ENCODE measurements at places on chromosomes 5 and 9.

DNA sequence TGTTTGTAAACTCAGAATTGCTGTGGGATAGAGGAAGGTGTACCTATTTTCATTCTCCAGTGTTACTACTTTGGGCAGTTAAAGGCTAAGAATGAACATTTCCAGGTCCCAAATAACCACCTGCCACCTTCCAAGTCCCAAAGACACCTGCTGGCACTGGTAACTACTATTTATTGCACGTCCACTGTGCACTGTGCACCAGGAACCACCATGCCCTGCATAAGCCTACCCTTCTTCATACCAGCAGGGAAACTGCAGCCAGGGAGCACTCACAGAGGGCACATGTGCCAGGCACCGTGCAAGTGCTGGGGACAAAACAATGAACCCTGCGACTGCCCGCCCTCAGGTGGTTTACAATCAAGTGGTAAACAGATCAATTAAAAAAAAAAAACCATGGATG, 34.9 kb downstream of the RAPGEF1 start:
- no peak for DNase-seq

DNA sequence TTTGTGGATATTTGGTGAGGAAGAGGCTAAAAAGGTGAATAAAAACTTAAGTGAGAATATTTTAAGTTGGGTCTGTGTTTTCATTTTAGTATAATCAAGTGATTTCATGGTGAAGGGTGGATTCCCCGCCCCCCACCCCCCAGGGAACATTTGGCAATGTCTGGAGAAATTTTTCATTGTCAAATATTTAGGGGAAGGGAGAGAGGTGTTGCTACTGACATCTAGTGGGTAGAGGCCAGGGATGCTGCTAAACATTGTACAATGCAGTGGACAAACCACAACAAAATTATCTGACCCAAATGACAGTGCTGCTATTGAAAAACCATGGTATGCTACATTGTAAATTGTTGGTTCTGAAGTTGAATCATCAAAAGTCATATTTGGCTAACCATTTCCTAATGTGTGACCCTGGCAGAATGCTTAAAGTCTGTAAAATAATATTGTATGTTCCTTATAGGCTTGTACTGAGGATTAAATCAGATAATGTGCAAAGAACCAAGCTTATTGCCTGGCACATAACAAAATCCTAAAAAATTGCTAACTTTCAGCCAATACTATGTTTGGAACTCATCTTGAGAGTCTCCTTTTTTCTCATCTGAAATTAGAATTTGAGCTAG, 5.6 kb downstream of the C5orf24 start:
- no peak for DNase-seq

DNA sequence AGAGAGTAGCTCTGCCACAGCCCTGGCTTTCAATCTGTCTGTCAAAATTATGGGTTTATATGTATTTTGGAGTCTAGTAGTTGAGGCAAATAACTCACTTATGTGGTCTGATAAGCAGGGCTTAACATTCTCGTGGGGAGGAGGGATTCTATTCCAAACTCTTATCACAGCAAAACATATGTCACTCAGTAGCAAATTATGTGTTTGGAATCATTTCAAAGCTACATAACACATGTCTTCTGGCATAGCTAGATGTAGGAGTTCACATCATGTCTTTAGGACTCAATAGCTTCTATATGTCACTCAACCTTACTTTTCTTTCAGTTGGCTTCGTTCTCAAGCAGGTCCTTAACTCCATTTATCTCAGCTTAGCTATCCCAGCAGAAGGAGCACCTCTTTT, 144.5 kb upstream of the SEMA6A start:
- no peak for DNase-seq

GRCh38 chr5:138632900-138633489, 57.8 kb upstream of the HSPA9 start:
- DNase-seq, result peak; percentile 56

DNA sequence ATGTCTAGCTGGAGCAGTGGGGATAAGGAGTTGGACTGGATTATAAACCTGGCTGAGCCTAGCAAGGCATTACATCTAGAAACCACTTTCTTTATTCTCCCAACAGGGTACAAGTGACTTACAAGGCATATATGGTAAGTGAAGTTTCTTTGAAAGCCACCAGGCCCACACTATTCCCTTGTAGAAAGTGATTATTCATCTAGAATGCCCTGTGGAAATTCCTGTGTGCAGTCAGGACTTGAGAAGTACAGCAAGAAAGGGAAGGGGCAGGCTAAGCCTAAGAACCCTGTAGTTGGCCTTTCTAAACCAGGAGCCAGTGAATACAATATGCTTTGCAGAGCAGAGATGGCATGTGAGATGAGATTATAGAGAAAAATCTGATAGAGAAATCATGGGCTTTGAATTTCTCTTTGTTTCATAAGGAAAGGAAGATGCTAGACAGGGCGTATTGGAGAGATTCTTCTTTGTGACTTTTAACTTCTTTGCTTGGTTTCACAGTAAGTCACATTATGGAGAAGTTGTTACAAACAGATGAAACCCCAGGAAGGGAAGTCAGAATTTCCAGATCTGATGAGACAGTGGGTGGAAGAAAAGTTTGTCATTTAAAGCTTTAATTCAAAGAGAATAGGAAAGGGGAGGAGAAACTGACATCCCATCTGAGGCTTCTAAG, 321.7 kb downstream of the NDUFS4 start:
- DNase-seq, result no peak

GRCh38 chr5:167634432-167634831, 657.0 kb upstream of the WWC1 start:
- no peak for DNase-seq

DNA sequence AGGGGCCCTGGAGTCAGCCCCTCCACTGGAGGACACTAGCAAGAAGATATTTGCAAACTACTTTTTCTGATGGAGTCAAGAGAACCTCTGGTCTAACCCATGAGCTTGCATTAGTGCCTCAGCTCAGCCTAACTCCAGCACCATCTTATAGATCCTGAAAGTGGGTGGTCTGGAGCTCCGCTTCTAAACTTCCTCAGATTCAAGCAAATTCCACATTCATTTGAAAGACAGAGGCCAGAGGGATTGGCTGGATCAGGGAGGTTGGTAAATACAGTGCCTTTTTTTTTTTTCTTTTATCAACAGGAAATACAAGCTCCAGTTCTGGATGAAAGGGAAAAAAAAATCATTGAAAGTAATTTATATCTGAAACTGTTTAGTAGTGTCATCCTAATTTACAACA, 99.9 kb downstream of the ENC1 start:
- no peak for DNase-seq

- DNase-seq, result peak; percentile 12
These were observed 218.3 kb upstream of the GLRA1 start for GRCh38 chr5:152142840-152143469.

- no peak for DNase-seq
These were observed 10.4 kb downstream of the SMIM3 start for GRCh38 chr5:150788977-150789376.

DNA sequence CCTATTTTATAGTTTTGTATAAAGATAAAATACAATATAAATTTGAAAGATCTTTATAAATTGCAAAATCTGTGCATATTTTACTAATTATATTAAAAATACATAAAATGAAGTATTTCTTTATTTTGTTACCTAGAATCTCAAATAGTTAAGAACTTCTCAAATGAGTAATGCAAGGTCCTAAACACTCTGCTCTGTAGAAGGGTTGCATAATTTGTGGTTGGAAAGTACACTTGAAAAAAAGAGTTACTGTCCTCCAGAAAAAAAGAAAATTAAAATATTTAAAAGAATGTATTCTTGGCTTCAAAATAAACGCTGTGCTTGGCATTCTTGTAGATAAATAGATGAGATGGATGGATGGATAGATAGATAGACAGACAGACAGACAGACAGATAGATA, 428.8 kb upstream of the CDH6 start:
- DNase-seq, result no peak

DNA sequence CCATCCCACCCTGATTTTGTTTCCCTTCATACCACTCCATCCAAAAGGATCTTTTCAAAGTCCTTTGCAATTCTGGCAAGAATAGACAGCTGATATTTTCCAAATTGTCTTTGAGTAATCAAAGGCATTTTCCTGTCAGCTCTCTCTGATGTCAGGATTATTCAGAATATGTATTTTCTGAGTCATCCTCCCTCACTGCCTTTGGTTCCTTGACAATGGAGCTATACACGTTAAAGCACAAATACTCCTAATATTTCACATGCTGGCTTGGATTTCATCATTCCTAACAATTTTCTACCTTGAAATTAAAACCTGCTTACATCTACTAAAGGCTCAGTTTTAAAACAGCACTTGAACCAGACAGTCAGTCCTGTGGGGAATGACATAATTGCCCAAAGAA, 379.4 kb downstream of the GADD45G start:
- no peak for DNase-seq

DNA sequence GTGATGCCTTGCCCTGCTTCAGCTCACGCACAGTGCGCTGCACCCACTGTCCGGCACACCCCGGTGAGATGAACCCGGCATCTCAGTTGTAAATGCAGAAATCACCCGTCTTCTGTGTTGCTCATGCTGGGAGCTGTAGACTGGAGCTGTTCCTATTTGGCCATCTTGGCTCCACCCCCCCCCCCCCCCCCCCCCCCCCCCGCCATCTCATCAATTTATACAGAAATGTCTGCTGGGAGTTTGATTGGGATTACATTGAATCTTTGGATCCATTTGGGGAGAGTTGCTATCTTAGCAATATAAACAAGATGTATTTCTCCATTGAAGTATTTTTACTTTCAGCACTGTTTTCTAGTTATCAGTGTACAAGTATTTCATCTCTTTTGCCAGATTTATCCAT, 55.2 kb downstream of the RIC1 start:
- no peak for DNase-seq

DNA sequence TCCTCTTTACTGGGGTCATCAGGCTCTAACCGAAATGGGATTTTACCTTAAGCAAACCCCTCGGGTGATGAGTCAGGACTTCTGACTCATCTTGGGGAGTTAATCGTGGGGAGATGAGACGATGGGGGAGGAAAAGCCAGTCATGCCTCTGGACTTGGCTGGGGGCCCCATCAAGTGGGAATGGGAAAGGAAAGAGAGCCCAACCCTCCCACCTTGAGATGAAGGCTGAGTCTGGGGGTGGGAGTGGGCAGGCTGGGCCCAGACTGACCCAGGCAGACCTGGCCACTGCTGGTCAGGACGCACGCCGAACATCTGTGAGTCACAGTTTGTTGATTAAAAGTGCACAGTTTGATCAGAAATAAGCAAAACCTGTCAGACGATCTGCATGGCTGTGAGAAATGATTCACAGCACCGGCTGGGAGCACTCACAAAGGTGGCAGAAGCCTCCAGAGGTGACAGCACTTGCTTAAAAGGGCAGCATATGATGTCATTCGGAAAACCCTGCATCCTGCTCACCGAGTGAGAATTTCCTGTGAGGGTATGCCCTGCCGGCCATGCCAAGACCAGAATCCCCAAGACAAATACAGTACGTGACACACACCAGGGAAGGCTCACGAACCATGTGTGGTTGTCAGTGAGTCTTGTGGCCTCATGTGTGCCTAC, 50.0 kb upstream of the SLC25A51 start:
- DNase-seq, result no peak

GRCh38 chr9:6673326-6674025, 27.9 kb upstream of the GLDC start:
- no peak for DNase-seq

GRCh38 chr9:12640016-12640587, 53.1 kb upstream of the TYRP1 start:
- no peak for DNase-seq

DNA sequence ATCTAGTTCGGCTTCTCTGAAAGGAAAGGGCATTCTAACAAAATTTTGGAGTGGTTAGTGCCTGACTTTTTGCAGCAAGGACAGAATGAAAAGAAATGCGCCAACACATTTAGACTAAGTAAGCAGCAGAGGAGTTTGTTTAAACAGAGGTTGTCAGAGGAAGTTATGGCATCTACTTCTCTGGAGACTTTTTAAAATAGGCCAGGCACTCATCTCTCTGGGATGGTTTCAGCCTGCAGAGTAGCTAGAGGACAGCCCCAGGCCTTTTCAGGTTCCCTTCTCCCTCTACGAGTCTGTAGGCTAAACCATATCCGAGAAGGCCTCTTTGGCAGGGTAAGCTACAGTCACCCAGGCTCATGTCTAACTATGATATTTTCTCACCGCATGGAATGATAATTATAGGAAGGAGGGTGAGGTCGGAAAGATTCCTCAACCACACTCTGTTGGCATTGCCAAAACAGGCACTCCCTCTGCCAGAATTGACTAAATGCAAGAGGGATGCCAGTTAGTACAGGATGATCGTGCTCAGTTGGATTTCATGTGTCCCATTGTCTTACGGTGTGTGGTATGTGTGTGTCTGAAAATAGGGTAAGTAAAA, 1.4 kb upstream of the CTXN3 start:
- DNase-seq, result no peak

GRCh38 chr9:98709968-98710965, 1.5 kb upstream of the GABBR2 start:
- no peak for DNase-seq

GRCh38 chr5:92308679-92309078, 925.6 kb upstream of the ARRDC3 start:
- no peak for DNase-seq

- no peak for DNase-seq
These were observed 117.0 kb downstream of the CRB2 start for GRCh38 chr9:123472862-123473614.

- DNase-seq, result no peak
These were observed 59.2 kb downstream of the TNC start for GRCh38 chr9:115058684-115059315.

GRCh38 chr5:73129143-73129542, 8.8 kb downstream of the TMEM171 start:
- no peak for DNase-seq

- no peak for DNase-seq
These were observed 16.0 kb downstream of the ANXA6 start for GRCh38 chr5:151141535-151141934.

- no peak for DNase-seq
These were observed 20.1 kb upstream of the KIF4B start for GRCh38 chr5:154993461-154993860.

- DNase-seq, result no peak
These were observed 161.9 kb downstream of the ZSWIM6 start for GRCh38 chr5:61493973-61494372.

GRCh38 chr5:142491270-142491669, 166.4 kb upstream of the SPRY4 start:
- DNase-seq, result peak; percentile 19

GRCh38 chr5:104412649-104413240, 850.2 kb upstream of the NUDT12 start:
- no peak for DNase-seq

DNA sequence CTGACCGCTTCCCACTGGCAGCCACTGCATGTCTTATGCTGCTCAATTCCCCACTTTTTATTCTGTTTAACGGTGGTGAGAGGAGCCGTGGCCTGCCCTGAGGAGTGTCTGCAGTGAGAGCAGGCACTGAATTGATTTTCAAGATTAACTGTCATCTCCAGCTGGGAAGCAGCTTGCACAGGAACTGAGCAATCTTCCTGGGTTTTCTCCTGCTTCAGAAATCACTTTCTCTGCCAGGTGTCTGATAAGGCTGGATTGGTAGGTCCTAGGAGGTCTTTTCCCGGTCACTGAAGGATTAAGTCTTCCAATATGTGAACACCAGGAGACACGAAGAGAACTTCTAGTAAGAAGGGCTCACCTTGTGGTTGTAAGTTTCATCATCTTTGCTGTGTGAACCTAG, 181.1 kb upstream of the RAD23B start:
- DNase-seq, result no peak

- DNase-seq, result no peak
These were observed 84.5 kb downstream of the PCSK1 start for GRCh38 chr5:96348536-96348935.

- no peak for DNase-seq
These were observed 55.9 kb upstream of the ANKRD55 start for GRCh38 chr5:56288873-56289601.

- no peak for DNase-seq
These were observed 105.9 kb upstream of the IER5L start for GRCh38 chr9:129283705-129284606.
